ENCODE measurements at places on chromosomes 12 and 14.

- no peak for DNase-seq
Measured at GRCh38 chr12:1616233-1617066, 12.6 kb upstream of the WNT5B start.

GRCh38 chr12:96719660-96720362, 187.2 kb upstream of the NEDD1 start:
- DNase-seq, result no peak

- DNase-seq, result no peak
Measured at GRCh38 chr14:59483363-59483762, 845 bp downstream of the L3HYPDH start.

DNA sequence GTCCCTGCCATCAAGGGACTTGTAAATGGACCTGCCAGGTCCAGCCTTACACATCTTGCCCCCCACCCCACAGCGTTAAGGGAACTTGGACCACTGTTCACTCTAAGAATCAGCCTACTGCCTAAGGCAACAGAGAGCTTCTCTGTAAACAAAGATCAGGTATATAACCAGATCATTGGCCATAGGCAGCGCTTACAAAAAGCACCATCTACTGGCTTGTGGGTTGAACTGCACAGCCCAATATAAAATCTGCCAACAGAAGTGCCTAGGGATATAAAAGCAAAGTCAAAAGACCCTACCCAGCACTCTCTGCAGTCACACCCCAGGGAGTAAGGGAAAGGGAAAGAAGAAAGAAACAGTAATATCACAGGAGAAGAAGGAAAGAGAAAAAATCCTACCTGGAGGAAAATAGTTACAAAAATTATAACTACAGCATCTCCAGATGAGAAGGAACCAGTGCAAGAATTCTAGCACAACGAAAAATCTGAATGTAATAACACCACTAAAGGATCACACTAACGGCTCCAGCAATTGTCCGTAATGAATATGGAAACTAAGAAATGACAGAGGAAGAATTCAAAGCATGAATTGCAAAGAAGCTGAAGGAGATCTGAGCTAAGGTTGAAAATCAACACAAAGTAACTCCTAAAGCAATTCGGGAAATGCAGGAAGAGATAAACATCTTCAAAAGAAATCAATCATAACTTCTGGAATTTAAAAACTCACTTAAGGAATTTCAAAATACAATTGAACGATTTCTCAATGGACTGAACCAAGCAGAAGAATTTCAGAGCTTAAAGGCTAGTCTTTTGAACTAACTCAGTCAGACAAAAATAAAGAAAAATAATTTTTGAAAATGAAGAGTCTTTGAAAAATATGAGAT, 95.2 kb upstream of the PCED1B start:
- DNase-seq, result no peak

- no peak for DNase-seq
Measured at GRCh38 chr12:32270818-32271710, 128.3 kb upstream of the FGD4 start.

GRCh38 chr14:98252820-98253219, 1019.2 kb downstream of the BCL11B start:
- DNase-seq, result no peak

DNA sequence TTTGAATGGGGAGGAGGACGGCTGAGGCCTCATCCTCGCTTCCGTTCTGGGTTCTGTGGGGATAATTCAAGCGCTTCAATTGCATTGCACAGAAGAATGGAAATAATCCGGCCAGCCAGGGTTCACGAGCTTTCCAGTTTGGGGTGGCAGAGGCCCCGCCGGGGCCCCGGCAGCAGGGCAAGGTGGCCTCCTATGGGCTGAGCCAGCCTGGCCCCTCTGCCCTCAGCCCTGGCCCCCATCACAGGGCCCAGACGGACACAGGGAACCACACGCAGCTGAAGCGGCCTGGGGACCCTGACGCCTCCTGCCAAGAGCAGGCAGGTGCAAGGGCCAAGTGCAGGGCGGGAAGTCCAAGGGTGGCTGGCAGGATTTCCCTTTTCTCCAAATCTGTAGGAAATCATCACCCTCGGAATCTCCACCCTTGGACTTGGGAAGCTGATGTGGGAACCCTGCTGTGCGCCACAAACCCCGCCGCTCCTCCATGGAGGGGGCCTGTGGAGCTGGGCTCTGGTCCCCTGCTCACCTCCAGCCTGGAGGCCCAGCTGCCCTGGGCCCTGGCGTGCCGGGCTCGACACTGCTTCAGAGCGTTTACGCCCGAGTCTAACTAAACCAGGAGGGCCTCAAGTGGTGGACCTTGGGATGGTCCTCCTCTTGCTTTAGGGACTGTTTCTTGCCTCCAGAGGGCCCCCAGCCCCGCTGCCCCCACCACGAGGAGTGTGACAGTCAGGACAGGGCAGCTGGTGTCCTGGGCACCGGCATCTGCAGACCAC, 78.4 kb downstream of the MOK start:
- DNase-seq, result no peak

DNA sequence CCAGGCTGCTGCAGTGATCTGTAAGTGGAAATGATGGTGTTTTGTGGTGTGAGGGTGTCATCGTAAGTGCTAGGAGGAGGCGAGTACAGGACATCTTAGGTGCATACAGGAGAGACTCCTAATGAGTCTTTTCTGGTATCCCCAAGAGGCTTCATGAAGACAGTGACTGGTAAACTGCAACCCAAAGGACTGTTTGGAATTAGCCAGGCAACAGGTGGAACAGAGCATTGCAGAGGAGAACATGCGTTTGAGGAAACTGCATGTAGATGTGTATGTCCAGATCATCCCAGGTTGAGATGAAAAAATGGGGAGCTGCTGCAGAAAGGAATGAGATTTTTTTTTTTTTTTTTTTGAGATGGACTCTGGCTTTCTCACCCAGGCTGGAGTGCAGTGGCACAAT, 5.4 kb downstream of the ACAD10 start:
- DNase-seq, result no peak

- DNase-seq, result no peak
Measured at GRCh38 chr14:52683985-52684520, 11.3 kb downstream of the ERO1A start.

DNA sequence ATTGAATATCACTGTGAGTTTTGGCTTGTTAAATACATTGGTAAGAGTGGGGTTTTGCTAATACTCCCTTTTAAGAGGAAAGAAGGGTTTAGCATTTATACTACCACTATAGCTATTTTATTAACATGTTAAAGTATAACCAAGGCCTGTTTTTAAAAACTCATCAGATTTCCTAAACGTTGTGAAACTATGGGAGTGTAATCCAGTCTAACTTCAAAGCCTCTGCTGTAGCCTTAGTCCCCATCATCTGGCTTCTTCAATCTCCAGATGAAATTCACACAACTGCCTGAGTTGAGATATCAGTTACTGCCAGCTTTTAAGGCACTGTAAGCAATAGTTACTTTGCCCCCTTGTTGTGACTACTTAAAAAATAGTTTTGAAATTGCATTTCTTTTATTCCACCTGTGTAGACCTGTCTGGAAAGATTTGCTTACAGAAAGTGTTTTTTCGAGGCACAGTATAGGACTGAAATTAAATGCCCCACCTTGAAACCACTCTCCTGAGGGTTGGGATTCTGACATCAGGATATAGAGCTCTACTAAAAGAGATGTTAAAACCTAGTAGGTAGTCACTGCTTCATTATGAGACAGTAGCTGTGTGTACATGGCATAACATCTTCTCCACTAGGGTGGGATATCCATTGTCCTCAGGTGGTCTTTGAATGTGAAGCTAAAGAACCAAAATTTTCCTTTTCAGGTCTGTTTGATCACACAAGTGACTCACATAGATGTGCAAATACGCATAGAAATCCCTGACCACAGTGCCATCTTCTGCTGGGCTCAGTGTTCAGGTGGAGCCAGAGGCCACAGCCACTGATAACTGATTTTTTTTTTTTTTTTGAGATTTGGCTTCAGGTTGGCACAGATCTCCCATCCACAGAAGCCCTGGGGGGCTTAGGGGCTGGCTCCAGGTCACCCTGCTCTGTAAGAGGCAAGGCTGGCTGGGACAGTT, 125.5 kb downstream of the DAAM1 start:
- no peak for DNase-seq

DNA sequence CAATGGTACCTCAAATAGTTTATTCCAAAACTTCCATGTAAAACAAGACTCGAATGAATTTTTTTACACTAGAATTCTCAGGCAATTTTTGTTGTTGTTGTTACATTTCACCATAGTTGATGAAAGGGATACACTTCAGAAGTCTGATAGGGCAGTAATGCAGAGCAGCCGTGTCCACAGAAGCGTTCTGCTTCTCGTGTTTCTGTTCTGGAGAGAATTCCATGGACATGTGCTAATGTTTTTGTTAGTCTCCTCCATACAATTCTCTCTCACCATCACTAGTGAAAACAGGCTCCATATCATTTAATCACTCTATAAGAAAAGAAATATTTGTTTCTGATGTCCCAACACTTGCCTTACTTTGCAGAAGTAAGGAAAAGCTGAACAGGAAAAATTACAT, 606.1 kb downstream of the SLC16A7 start:
- DNase-seq, result no peak

- DNase-seq, result no peak
Measured at GRCh38 chr12:60101715-60102114, 505.9 kb downstream of the SLC16A7 start.

GRCh38 chr14:53516261-53516774, 363.2 kb upstream of the DDHD1 start:
- no peak for DNase-seq

DNA sequence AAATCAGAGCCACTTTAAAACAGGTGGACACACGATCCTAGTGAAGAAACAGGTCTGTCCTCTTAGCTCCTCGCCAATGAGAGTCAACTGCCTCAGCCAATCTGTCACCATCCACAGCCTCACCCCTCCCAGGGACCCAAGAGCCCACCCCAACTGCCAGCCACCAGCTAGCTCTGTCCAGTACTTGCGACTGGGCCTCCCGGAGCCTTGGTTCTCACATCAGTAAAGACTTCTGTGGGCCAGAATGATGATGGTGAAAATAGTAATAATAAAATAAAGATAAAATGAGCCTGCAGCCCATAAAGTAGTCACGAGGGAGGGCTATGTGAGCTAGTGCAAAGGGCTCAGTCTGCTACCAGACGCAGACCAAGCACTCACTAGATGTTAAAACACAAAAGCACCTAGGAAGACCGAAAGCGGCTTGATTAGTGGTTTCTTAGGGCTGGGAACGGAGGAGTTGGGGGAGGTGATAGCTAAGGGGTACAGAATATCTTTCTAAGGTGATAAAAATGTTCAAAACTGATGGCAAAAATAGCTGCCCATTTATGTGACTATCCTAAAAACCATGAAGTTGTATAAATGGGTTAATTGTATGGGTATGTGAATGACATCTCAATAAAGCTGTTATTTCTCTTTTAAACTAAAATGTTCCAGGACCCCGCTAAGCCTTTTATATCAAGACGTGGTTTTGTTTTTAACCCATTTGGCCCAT, 39.8 kb downstream of the ACTN1 start:
- no peak for DNase-seq

DNA sequence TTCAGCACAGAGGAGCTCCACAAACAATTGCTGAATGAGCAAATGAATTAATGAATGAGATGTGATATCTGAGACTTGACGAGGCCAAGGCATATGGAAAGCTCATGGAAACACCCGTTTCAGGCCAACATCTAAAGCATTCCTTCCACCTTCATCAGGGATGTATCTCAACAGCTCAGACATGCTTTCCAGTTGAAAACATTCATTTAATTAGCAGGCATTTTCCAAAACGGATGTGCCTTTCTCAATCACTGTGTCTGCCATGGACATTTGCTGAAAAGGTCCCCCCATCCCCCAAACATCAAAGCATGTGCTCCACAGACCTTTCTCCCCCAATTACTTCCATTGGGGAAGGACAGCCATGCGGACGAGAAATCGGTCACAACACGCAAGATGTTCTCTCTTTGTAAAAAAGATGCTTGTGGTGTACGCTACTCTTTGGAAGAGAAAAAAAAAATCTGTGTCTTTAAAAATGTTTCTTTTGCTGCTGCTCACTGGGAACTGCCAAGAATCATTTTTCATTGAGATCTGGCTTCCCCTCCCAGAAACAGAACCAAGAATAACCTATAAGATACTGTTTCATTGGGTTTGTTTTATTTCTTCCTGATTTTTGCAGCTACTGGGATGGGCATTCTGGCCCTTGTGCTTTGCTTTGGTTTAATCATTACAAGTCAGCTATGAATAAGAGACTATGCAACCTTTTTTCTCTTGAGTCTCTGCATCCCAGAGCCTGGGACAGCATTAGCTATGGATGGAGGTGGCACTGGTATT, 528.2 kb downstream of the MED13L start:
- DNase-seq, result no peak

- DNase-seq, result no peak
Measured at GRCh38 chr12:5846950-5847349, 98.1 kb downstream of the ANO2 start.

DNA sequence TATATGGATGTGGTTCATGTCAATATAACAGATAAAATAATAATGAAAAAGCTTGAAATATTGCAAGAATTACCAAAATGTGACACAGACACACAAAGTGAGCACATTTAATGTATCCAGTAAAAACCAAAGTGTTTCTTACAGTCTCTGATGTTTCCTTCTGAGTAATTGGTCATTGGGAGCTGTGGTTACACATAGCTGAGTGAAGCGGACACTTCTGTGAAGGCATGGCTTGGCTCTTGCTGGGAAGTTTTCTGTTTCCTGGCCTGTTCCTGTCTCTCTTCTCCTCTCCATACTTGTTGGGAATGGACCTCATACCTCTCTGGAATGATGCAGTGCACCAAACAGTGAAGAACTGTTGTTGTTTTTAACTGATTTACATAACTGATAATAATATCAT, 117.3 kb downstream of the BICD1 start:
- DNase-seq, result no peak

DNA sequence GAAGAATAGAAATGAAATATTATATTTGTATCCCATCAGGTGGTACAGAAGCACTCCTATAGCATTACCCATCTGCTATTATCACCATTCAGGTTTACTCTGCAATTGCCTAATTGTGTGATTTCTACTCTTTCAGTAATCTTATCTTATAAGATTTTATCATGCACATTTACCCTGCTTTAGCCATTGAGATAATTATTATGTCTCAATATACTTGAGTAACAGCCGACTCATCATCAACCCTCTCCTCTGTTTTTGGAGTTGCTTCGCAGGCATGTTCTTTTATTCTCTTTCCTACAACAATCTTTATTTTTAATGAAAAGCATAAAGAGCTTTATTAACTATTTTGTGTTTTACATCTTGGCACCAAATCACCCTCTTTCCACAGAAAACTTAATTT, 419.9 kb downstream of the LRIG3 start:
- no peak for DNase-seq

DNA sequence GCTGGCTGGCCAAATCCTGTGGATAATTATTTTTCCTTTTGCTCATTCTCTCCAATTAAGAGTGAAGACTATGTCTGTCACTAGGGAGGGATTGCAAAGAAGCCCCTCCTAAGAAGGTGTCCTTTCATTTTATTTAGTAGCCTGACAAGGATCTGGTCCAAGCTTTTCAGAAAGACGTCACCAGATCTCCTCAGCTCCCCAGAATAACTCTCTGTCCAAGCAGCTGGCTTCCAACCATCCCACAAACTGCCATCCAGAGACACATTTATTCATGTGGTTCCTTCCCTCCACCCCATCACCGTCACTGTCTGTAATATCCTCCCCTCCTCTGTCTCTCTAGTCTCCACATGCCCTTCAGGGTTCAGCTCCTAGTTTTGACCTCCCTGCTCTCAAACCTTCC, 69.9 kb downstream of the PPM1H start:
- no peak for DNase-seq

- DNase-seq, result no peak
Measured at GRCh38 chr14:104898870-104899510, 25.7 kb upstream of the PLD4 start.
